Testis (tissue), 5 donors: ENCODE measurements at places on chromosomes 1 and 21. TPM values are rescaled to one million over a fixed set of nuclear protein-coding genes. Genes with fewer than 3 reads are reported as not detected.

DNA sequence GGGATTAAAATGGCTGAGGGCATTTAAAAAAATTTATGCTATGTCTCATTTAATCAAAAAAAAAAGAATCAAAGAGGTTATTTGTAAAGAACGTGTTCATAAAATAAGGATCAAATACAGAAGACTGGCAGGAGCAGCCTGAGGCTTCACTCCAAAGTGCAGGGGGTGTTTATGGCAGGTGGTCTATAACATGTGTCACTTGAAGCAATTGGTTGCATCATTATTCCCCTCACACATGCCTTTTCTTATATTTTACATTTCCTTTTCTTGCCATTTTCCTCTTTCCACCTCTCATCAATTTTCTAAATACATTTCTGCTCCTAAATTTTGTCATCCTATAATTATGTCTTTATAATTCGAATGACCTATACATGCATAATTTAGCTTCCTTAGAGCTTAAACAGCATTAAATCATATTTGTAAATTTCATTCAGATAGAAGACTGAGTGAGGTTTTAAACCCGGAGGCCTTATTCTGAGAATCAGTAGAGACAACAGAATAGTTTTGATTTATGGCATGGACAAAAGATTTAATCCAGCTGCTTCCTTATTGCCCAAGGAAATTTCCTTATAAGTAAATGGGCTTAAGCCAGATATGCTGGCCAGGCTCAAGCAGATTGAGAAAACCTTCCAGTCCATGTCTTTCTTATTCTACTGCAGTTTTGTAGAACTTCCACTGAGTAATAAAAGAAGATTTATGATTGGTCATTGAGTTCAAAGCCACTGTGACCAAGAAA, 322.8 kb downstream of the TGFB2 start:
- no peaks in the 10 kb centered on the region for H3K4me1 ChIP-seq
- no peaks in the 10 kb centered on the region for H3K36me3 ChIP-seq
- no peak overlapping the region for H3K27ac ChIP-seq
- no peak for DNase-seq

The TLR5 gene
- 4.2 TPM for total RNA-seq

- no peak overlapping the region for H3K4me3 ChIP-seq
- DNase-seq = no peak
- no peaks in the 10 kb centered on the region for H3K36me3 ChIP-seq
- H3K4me1 ChIP-seq = no peaks in the 10 kb centered on the region
- no peaks in the 10 kb centered on the region for H3K27me3 ChIP-seq
Measured at GRCh38 chr1:218494449-218494852, 149.3 kb downstream of the TGFB2 start.

GRCh38 chr1:46134660-46135331, 2.4 kb upstream of the PIK3R3 start:
- H3K4me1 ChIP-seq = peaks cover 9% of the 10 kb centered on the region
- DNase-seq = no peak
- H3K27ac ChIP-seq = no peak overlapping the region
- H3K36me3 ChIP-seq = no peaks in the 10 kb centered on the region

DNA sequence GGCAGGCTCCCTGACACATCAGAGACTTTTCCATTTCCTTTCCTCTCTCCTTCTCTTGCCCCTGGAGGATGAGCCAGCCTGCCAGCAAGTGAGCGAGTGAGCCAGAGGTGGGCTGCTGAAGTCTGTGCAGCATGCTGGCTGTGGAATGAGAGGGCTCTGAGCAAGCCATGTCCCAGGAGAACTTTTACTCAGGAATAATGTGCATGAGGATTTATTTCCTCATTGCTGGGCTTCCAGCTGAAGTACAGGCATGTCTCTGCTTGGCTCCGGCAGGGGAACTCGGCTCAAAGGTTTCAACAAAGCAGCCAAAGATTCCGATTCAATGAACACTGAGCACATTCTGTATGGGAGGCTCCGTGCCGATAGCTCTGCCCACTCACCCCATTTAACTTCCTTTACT, 43.7 kb downstream of the UBIAD1 start:
- no peaks in the 10 kb centered on the region for H3K27me3 ChIP-seq
- H3K27ac ChIP-seq = no peak overlapping the region
- H3K36me3 ChIP-seq = no peaks in the 10 kb centered on the region
- peak; percentile 34 for DNase-seq
- no peak overlapping the region for H3K4me3 ChIP-seq

- DNase-seq = no peak
- no peaks in the 10 kb centered on the region for H3K27me3 ChIP-seq
- H3K27ac ChIP-seq = peak overlapping the region; percentile 41
- no peak overlapping the region for H3K4me3 ChIP-seq
- H3K4me1 ChIP-seq = peaks cover 44% of the 10 kb centered on the region
Measured at GRCh38 chr1:19478322-19478721, 7.0 kb downstream of the CAPZB start.

- no peaks in the 10 kb centered on the region for H3K4me1 ChIP-seq
- H3K27ac ChIP-seq = no peak overlapping the region
- H3K27me3 ChIP-seq = no peaks in the 10 kb centered on the region
- DNase-seq = no peak
- H3K36me3 ChIP-seq = no peaks in the 10 kb centered on the region
- no peak overlapping the region for H3K4me3 ChIP-seq
Measured at GRCh38 chr1:33420870-33421775, 9.8 kb downstream of the PHC2 start.

The GATAD2B gene
- total RNA-seq = 32.1 TPM

GRCh38 chr1:48227165-48228013, 4.9 kb downstream of the SLC5A9 start:
- no peak for DNase-seq
- H3K27me3 ChIP-seq = no peaks in the 10 kb centered on the region
- H3K4me1 ChIP-seq = no peaks in the 10 kb centered on the region

The CFAP74 gene
- 25.5 TPM for total RNA-seq

DNA sequence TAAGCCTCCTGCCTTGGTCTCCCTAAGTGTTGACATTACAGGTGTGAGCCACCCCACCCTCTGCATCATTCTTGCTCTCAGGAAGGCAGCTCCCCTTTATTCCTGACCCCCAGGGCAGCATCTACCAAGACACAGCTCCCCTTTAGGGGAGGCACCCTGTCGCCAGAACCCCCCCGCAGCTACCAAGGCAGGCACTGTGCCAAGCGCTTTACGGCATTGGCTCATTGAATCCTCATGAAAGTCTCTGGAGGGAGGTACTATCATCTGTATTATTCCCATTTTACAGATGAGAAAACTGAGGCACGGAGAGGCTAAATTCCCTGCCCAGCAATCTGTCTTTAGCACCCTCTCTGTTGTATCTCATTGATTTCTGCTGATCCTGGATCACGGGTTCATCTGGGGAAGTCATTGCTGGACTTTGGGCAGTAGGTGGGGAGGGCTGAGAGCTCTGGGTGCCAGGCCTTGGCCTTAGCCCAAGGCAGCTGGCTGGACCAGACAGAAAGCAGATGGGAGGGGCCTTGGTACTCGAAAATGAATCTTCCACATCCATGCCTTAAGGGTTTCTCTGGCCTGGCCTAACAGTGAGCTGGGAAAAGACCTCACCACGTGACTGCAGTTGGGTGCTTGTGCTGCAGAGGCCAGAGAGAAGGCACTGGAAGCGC, 5.9 kb downstream of the PLOD1 start:
- no peaks in the 10 kb centered on the region for H3K27me3 ChIP-seq
- no peak overlapping the region for H3K4me3 ChIP-seq
- DNase-seq = peak; percentile 31
- no peak overlapping the region for H3K27ac ChIP-seq
- H3K36me3 ChIP-seq = no peaks in the 10 kb centered on the region

- no peaks in the 10 kb centered on the region for H3K4me1 ChIP-seq
- DNase-seq = no peak
- no peak overlapping the region for H3K4me3 ChIP-seq
- H3K36me3 ChIP-seq = no peaks in the 10 kb centered on the region
Measured at GRCh38 chr1:19872190-19872589, 10.0 kb upstream of the OTUD3 start.

GRCh38 chr1:172699111-172699510, 40.2 kb downstream of the FASLG start:
- no peaks in the 10 kb centered on the region for H3K36me3 ChIP-seq
- H3K27me3 ChIP-seq = no peaks in the 10 kb centered on the region
- H3K4me1 ChIP-seq = no peaks in the 10 kb centered on the region
- DNase-seq = no peak

The PPCS gene
- total RNA-seq = 72.9 TPM

The NUP133 gene
- total RNA-seq = 46.5 TPM

The RYR2 gene
- total RNA-seq = 9.1 TPM

- no peaks in the 10 kb centered on the region for H3K36me3 ChIP-seq
- H3K27ac ChIP-seq = no peak overlapping the region
- H3K27me3 ChIP-seq = no peaks in the 10 kb centered on the region
Measured at GRCh38 chr21:36255663-36256062, 64.3 kb upstream of the MORC3 start.

The HSD3B2 gene
- total RNA-seq = 0.19 TPM

- no peak overlapping the region for H3K4me3 ChIP-seq
- H3K27ac ChIP-seq = no peak overlapping the region
- no peaks in the 10 kb centered on the region for H3K36me3 ChIP-seq
- H3K4me1 ChIP-seq = no peaks in the 10 kb centered on the region
Measured at GRCh38 chr1:157948312-157949073, 45.0 kb upstream of the KIRREL1 start.

The GPR52 gene
- total RNA-seq = 4.8 TPM

The HRNR gene
- not detected for total RNA-seq

The SLC25A34 gene
- 2.5 TPM for total RNA-seq

The TFAP2E gene
- total RNA-seq = 4.0 TPM

- H3K27me3 ChIP-seq = no peaks in the 10 kb centered on the region
- H3K4me1 ChIP-seq = no peaks in the 10 kb centered on the region
- no peak overlapping the region for H3K27ac ChIP-seq
Measured at GRCh38 chr1:186272486-186272885, 102.6 kb downstream of the TPR start.

- no peak overlapping the region for H3K27ac ChIP-seq
- DNase-seq = no peak
- no peaks in the 10 kb centered on the region for H3K27me3 ChIP-seq
- no peaks in the 10 kb centered on the region for H3K4me1 ChIP-seq
- H3K36me3 ChIP-seq = no peaks in the 10 kb centered on the region
Measured at GRCh38 chr21:34684174-34684876, 15.5 kb downstream of the CLIC6 start.

GRCh38 chr1:170685166-170685565, 21.2 kb downstream of the PRRX1 start:
- H3K27ac ChIP-seq = no peak overlapping the region
- DNase-seq = no peak

DNA sequence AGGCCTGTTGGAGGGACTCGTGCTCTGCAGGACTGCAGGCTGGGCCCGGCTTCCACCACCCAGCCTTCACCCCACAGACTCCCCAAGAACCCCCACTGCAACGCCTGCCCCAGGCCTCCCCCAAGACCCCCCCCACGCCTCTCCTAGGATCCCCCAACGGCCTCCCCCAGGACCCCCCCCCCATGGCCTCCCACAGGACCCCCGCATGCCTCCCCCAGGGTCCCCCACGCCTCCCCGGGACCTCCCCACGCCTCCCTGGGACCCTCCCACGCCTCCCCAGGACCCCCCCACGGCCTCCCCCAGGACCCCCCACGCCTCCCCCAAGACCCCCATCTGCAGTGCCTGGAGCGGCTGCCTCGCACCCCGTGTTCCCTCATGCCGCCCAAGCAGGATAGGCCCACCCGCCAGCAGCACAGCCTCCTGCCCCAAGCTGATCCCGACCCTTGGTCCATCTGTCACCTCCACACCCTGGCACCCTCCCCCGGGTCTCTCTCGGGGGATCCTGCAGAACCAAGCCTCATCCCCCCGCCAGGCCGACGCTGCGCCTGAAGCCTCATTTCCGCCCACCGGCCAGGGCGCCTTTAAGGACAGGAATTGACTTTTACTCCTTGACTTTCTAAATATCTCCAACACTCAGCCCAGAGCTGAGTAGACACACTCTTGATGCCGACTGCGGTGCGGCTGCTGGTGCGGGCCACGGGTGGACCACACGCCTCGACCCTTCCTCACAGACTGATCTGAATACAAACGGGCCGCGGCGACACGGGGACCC, 14.1 kb upstream of the RNF223 start:
- no peaks in the 10 kb centered on the region for H3K27me3 ChIP-seq
- no peak overlapping the region for H3K4me3 ChIP-seq
- no peaks in the 10 kb centered on the region for H3K4me1 ChIP-seq
- no peak for DNase-seq
- no peaks in the 10 kb centered on the region for H3K36me3 ChIP-seq
- no peak overlapping the region for H3K27ac ChIP-seq
